NCI-H526 treated with DMSO at 0.1 percent for 48 hours (cell line): ENCODE measurements at places on chromosomes 13 and 19.
A peak's percentile ranks its signal among the peaks of the same experiment; 100 is the strongest.

DNA sequence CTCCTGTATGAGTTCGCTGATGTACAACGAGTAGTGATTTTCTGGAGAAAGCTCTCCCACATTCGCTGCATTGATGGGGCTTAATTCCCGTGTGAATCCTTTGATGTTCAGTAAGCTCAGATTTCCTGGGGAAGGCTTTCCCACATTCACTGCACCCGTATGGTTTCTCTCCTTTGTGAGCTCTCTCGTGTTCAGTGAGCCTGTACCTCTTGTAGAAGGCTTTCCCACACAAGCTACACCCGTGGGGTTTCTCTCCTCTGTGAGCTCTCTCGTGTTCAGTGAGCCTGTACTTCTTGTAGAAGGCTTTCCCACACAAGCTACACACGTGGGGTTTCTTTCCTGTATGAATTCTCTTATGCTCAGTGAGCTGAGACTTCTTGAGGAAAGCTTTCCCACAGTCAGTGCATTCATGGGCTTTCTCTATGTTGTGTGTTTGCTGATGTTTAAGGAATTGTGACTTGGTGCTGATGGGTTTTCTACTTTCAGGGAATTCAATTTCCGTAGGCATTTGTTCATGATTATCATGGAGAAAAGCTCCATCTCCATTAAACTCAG is 3.5 kb upstream of the ZNF577 start:
- no peak for DNase-seq

- DNase-seq = no peak
These were observed 22.2 kb upstream of the ERVV-1 start for GRCh38 chr19:52991484-52991883.

- no peak for DNase-seq
These were observed 55.4 kb downstream of the SACS start for GRCh38 chr13:23377983-23378632.

- DNase-seq = no peak
These were observed 881.1 kb downstream of the PCDH9 start for GRCh38 chr13:66348745-66349690.

DNA sequence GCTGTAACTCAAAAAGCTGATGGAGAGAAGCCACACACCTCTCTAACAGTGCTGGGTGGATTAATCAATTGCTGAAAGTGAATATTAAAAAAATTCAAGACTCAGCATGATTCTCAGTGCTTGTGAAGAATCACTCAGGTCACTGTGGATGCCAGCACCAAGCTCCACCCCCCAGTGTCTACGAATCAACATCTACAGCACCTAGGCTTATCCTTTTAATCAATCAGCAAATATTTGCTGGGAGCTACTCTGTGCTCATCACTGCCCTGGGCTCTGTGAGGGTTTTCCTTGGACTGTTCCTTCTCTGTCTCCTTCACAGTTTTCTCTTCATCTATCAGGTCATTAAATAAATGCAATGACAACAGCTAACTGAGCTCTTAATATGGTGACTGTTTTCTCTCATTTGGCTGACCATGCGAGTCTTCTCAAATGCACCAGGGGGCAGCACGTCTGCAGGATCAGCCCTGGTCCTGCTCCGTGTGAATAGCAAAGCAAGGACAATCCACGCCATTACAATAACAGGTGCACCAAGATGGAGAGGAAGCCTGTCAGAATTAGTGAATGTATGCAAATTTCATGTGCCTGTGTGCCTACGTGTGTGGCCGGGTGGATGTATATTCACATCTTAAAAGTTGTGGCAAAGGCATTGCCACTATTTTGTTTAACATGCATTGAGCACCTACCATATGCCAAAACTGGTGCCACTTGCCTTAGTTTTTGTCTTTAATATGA is 14.6 kb upstream of the C13orf42 start:
- peak; percentile 98 for DNase-seq

GRCh38 chr13:70366720-70367119 is 258.5 kb upstream of the KLHL1 start:
- DNase-seq = no peak

GRCh38 chr13:64917566-64917965 is 2312.6 kb downstream of the PCDH9 start:
- no peak for DNase-seq

- DNase-seq = no peak
These were observed 100.3 kb upstream of the WASF3 start for GRCh38 chr13:26457212-26457611.

DNA sequence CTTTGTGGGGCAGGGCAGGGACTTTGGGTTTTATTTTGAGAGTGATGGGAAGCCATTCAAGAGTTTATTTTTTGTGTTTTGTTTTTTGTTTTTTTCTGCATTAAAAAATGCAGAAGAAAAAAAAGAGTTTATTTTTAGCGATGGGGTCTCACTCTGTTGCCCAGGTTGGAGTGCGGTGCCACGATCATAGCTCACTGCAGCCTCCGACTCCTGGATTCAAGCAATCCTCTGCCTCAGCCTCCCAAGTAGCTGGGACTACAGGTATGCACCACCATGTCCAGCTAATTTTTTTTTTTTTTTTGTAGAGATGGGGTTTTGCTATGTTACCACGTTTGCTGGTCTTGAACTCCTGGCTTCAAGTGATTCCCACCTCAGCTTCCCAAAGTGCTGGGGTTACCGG is 12.5 kb upstream of the CA11 start:
- DNase-seq = no peak

- DNase-seq = no peak
These were observed 12.0 kb downstream of the DOT1L start for GRCh38 chr19:2175742-2176141.

GRCh38 chr13:111187960-111188541 is 72.9 kb downstream of the ARHGEF7 start:
- DNase-seq = no peak

DNA sequence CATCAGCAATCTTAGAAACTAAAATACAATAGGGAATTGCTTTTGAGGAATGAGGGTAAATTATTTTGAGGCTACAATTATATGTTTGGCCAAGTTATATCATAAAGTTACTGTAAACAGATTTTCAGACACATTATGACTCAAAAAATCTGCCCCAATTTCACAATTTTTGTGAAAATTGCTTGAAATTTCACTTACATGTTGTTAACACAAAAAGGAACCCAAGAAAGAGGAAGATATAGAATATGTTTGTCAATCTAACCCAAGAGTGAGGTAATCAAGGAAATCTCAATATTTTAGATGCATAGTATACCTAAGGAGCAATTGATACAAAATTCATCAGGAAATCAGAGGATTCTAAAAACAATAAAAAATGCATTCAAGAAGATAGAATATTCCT is 73.9 kb upstream of the FNDC3A start:
- DNase-seq = no peak

DNA sequence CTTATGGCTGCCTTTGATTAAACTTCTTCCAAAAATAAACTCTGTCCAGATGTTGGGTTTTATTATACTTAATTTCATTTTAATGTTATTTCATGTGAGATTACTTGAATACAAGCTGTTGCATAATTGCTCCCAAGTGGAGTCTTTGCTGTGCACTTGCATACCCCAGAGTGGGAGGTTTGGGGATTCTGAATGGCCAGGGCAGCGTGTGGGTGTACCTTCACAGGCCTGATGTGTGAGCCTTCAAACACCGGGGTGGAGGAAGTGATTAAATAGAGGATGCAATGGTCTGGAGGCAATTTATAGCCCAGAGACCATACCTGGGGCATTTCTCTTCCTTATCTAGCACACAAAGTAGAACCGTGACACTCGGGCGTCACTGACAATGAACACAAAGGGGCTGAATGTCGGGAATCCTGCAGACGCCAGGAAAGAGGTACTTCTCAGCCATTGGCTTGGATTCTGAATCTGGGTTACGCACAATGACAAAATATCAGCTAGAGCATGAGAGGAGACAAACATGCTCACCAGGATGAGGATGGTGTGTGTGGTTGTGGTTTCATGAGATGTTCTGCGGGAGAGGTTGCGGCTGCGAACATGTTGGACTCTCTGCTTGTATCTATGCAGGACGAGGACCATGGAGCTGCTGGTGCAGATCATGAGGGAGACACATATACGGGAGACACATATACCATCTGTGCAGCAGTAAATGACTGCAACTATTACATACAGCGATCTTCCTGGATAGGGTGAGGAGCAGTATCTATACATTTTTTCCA is 7.1 kb upstream of the LILRA5 start:
- no peak for DNase-seq

DNA sequence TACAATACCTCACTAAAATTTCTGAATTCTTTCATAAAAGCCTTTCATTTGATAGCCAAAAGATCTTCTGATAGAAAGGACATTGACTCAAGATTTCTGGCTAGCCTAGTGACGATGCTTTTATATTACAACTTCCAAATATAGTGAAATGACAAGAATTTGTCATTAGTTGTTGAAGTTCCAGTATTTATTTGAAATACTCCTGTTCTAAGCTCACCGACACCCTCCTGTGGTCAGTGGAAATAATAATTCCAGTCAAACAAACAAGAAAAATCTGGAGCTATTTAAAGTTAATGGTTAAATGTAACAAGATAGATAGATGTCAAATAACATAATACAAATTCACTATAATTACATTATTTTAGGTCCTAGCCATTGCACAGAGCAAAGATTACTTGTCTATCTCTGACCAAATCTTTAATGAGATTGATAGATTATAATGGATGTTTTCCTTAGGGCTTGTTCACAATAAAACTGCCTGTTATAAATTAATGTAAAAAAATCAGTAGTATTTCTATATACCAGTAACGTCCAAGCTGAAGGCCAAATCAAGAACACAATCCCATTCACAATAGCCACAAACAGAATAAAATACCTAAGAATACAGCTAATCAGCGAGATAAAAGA is 195.5 kb downstream of the RGCC start:
- DNase-seq = no peak

DNA sequence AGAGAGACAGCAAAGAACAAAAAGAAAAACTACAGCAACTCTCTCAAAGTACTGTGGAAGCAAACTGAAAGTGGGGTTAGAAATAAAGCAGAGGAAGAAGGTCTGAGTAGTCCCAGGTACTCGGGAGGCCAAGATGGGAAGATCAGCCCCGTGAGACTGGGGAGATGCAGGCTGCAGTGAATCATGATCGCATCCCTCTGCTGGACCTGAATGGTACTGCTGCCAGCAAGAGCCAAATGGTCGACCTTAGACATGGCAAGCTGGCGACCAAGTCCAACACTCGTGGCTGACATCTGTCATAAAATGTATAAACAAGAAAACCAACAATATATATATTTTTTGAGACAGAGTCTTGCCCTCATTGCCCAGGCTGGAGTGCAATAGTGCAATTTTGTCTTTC is 33.7 kb upstream of the ZNF724 start:
- DNase-seq = no peak

GRCh38 chr13:62960723-62961122 is 1545.1 kb upstream of the PCDH20 start:
- no peak for DNase-seq

DNA sequence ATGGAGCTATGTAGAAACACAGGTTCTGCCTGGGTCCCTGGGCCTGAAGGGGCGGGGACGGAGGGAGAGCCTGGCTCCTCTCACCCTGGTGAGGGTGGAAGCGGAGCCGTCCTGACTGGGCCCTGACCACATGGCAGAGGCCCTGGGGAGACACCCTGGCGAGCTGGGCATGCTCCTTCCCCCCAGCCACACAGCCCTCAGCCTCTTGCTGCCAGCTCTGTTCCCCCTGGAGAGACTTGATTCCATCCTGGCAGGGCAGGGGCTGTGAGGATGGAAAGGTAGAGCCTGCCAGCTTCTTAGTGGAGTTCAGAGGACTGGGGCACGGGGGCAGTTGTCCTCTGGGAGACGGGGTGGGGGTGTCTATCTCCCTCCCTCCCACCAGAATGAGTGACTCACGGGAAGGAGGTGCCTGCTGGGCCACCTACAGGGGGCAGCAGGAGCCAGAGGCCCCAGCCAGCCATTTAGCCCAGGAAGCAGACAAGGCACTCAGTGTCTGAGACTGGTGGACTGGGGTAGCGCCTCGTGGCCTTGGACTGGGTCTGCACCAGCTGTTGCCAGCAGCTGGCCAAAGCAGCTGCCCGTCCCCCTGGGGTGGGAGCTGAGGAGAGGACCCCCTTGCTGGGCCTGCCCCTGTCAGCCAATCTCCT is 22.8 kb upstream of the RNF17 start:
- no peak for DNase-seq

- no peak for DNase-seq
These were observed 4.3 kb upstream of the LENG8 start for GRCh38 chr19:54444737-54445136.

- DNase-seq = no peak
These were observed 298.3 kb upstream of the DACH1 start for GRCh38 chr13:72165276-72165675.

DNA sequence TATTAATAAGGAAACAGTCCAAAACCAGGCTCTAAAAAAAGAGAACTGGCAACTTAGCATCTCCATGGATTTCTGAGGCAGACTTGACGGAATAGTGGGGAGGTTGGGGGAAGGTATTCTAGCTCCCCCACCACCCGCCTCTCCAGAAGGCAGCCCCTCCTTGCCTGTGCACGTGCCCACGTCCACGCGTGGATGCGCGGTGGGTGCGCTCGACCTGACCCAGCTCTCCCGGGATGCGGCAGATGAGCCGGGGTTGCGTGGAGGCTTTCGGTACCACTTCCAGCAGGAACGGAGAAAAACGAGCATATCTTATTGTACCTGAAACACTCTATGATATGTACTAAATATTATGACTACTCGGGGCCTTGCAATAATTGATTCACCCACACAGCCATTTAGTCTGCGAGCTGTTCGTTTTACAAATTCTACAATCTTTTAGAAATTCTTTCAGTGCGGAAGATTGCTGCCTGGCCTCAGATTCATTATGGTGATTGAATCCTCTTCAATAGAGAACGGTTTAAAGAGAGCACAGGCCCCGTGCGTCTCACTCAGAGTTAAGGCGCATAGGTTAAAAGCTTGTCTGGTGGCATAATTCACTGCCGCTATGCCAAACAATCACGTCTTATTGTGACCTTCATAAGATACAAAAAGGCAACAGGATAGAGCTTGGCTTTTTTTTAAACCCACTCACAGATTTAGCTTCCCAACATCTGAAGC is 117.9 kb downstream of the URI1 start:
- no peak for DNase-seq

GRCh38 chr19:55178781-55179599 is 1.1 kb downstream of the SYT5 start:
- peak; percentile 86 for DNase-seq

DNA sequence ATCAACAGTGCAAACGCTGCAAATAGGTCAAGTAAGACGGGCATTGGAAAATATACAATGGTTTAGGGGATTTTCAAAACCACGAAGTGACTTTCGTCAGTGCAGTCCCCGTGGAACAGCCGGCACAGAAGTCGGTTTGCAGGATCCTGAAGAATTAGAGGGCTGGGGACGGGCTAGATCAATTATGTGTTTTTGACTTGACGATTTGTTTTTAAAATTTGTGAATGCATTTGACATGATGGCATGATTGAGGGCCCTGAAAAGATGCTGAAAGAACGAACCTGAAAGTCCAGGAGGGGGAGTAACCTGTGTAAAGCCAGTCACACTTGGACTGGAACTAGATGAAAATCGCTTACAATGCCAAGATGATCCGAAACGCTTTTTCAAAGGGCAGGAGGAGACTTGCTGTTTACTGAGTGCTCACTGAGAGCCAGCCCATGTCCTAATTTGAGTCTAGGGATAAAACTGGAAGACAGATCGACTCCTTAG is 8.9 kb upstream of the DGKH start:
- no peak for DNase-seq
